Activated CD4-positive, alpha-beta T cell treated with anti-CD3 and anti-CD28 coated beads for 24 hours (primary cell): ENCODE measurements at places on chromosomes 11 and 22.

- no peak for DNase-seq
Measured at GRCh38 chr11:29682856-29683255, 334.0 kb downstream of the KCNA4 start.

DNA sequence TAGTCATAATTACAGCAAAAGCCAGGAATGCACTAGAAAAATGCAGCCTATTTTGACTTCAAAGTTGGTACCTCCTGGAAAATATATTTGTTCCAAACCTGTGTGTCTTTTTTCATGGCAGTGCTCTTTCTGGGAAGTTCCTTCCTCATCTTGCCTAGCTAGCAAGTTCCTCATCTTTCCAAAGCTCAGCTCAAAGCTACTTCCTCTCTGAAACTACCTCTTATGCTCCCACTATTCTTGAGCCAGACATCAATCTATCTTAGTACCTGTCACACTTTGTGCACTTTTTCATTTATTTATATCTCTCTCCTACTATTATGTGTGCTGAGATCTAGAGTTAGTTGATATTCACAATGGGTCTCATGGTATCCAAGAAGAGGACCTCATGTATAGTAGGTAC is 191.6 kb upstream of the CCDC90B start:
- DNase-seq = no peak

GRCh38 chr11:36436064-36436463 is 74.0 kb downstream of the TRAF6 start:
- no peak for DNase-seq

GRCh38 chr22:33923660-33924246 is 3.5 kb upstream of the LARGE1 start:
- no peak for DNase-seq

GRCh38 chr22:30185129-30185528 is 61.4 kb downstream of the LIF start:
- no peak for DNase-seq

- DNase-seq = no peak
Measured at GRCh38 chr11:31761636-31762035, 49.5 kb downstream of the PAX6 start.

DNA sequence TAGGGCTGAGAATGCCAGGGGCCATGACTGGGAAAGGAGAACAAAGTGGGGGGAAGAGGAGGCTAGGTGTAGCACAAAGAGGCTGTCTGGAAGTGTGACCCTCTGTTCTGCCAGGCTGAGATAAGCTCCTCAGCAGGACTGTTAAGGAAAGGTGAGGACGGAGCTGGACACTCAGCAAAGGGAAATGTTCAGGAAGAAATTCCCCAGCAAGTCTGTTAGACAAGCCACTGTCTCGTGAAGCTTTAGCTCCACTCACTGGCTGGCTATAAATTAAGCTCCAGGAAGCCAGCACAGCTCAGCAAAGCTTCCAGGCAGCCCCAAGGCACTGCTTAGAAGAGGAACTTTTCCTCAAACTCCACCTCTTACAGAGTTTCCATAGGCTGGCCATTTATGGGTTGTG is 181.2 kb upstream of the API5 start:
- no peak for DNase-seq

GRCh38 chr11:119337581-119338317 is 2.9 kb downstream of the C1QTNF5 start:
- no peak for DNase-seq

- DNase-seq = no peak
Measured at GRCh38 chr22:21077884-21078508, 32.2 kb downstream of the LRRC74B start.

DNA sequence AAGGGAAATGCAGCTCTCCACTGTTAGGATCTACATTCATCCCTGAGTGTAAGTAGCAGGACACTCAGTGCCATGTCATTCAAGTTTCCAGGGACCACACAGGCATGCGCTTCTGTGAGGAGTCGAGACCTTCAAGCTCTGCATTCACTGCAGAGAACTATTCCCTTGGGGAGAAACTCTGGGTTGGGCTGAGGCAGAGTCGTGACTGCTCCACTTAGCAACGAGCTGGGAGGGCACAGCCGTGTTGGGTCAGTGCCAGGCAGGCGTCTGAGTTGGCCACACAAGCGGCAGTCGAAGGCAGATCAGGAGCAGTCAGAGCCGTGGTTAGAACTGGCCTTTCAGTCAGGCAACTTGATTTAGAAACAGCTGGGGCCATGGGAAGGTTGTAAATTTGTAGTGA is 14.7 kb downstream of the MPEG1 start:
- no peak for DNase-seq

DNA sequence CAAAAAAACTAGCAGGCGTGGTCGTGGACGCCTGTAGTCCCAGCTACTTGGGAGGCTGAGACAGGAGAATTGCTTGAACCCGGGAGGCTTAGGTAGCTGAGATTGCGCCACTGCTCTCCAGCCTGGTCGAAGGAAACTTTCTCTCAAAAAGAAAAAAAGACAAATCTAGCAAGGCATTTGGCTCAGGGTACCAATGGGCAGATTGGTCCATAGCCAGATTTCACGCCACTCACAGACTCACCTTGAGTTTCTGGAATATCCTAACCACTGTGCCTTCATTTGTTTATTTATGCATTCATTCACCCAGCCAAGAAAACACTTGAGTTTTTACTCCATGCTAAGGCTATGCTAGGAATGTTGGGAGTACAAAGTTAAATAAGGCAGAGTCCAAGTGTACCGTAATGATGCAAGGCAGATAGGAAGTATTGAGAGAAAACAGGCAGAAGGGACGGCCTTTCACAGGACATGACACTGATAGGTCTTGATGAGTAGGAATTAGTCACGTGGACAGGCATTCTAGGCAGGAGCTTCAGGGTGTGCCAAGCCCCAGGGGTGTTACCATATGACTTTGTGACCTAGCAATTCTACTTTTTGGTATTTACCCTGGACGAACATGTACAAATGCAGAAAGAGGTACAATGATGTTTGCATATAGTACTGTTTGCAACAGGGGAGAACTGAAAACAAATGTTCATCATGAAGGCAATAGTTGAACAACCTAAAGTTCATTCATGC is 3.0 kb upstream of the PACSIN3 start:
- no peak for DNase-seq

DNA sequence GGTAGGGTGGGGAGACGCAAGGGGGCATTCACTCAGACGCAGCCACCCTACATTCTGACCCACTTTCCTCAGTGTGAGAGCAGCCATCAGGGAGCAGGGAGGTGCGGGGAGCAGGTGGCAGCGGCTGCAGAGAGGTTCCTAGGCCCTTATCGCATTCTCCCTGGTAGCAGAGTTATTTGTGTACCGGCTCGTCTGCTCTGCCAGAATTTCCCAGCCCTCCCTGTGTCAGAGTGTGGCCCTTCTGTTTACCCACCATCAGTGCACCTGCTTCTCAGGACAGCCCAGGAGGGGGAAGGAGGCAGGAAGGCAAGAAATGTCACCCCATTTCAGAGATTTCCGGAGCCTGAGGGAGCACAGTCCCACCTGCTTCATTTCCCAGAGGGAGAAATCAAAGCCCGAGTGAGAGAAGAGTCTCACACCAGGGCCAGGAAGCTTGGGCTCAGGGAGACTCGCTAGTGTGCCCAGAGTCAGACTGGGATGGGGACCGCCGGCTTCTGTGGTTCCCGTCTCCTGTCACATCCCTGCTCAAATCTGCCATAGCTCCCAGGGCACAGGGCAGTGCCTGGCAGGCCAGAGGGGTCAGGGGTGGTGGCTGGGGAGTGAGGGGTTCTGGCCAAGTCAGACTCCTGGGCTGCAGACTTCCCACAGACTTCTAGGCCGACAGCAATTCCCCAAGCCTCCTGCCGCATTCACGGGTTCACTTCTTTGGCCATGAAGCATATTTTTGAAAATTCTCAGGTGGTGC is 49.7 kb downstream of the ARRB1 start:
- DNase-seq = no peak

GRCh38 chr22:30598986-30599385 is 7.3 kb upstream of the PES1 start:
- no peak for DNase-seq

GRCh38 chr22:42983470-42983869 is 31.5 kb downstream of the PACSIN2 start:
- DNase-seq = no peak

GRCh38 chr11:45394294-45395085 is 108.3 kb upstream of the SYT13 start:
- no peak for DNase-seq

GRCh38 chr11:121241343-121242211 is 51.0 kb upstream of the SC5D start:
- no peak for DNase-seq

- no peak for DNase-seq
Measured at GRCh38 chr11:120996973-120997372, 26.9 kb upstream of the TBCEL start.

- DNase-seq = no peak
Measured at GRCh38 chr11:24253237-24253760, 243.6 kb upstream of the LUZP2 start.

DNA sequence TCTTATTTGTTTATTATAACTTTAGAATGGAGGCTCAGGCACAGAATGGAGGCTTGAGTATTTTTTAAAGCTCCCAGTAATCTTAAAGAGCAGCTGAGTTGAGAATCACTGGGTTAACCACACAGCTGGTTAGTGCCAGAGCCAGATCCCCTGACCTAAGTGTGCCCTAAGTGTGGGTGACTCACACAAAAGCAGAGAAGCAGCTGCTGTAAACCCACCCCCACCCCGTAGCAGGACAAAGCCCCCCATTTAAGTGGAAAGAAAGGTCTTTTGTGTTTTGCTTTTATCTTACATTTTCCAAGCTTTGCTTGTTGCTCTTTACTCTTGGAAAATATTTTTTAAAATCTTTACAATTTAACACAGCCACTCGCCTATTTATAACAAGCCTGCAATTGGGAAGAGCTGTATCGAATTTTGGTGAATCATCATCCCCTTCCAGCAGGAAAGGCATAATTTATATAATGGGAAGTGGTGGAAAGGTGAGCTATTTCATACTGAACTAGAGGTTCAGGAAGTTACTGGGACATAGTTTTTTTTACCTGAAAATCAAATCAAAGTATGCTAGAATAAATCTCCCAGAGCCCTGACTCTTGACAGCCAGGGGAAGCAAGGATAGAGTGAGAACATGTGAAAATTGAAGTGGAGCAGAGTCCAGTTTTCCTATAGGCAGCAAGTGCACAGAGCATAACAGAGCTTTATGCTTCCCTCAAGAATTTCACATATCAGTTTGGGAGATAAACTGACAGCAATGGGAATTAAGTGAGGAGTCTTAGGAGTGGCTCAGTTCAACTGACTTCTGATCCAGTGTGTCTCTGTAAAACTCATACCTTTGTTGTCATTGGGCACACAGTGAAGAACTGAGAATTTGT is 405.7 kb downstream of the AASDHPPT start:
- DNase-seq = no peak

GRCh38 chr11:32574421-32574820 is 9.2 kb upstream of the EIF3M start:
- DNase-seq = no peak

DNA sequence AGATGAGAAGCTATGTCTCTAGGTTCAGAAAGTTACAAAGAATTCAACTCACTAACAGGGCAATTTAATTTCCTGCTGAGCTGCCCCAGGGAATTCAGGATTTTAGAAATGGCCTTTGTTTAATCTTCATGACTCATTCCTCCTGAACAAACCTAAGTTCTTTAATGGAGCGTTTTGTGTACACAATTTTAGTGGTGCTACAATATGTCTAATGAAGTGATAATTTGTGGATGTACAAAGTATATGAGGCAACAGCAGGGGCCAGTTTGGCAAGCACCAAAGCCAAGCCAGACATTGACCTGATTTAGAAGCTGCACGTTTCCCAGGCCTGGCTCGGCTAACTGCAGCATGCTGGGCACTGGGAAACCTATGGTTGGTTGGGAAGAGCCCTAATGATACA is 34.4 kb upstream of the HEPHL1 start:
- DNase-seq = no peak

GRCh38 chr22:19094393-19094997 is 27.7 kb downstream of the DGCR2 start:
- DNase-seq = no peak

DNA sequence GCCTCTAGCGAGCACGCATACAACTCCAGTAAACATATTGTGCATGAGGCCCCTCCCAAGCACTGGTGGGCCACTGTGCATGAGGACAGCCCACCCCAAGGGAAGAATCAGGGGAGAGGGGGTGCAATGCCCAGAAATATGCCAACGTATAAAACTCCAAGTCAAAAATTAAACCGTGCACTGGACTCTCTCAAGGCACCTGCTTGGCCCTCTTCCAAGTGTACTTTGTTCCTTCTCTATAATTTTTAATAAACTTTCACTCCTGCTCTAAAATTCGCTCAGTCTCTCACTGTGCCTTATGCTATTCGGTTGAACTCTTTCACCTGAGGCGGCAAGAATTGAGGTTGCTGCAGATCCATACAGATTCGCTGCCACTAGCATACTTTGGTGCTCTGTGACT is 465.3 kb upstream of the TENM4 start:
- no peak for DNase-seq

DNA sequence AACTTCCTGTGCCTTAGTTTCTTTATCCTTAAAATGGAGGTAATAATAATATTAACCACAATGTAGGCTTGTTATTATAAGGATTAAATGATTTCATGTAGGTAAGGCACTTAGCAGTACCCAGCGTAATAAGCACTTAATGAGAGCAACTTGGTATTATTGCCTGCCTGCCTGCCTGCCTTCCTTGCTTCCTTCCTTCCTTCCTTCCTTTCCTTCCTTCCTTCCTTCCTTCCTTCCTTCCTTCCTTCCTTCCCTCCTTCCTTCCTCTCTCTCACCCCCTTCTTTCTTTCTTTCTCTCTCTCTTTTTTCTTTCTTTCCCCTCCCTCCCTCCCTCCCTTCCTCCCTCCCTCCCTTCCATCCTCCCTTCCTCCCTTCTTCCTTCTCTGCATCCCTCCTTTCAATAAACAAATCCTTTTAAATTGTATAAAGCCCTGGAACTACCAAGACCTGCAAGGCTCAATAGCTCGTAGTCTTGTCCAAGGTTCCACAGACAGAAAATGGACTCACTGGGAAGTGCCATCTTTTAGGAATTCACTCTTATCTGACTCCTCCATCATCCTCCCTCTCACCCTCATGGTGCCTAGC is 20.7 kb upstream of the TIMP3 start:
- no peak for DNase-seq

DNA sequence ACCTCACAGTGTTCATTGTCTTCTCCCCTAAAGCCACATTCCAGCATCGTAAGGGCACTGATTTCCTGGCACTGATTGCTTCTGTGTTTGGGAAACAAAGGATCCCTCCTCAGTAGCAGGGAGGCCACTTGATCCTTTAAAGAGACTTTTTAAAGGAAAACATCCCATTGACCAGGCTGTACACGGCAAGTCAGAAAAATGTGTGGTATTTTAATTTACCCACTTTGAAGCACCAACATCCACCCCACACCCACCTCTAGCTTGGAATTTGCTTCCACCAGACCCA is 364.9 kb downstream of the SHANK2 start:
- DNase-seq = no peak

- no peak for DNase-seq
Measured at GRCh38 chr11:31974366-31975136, 116.3 kb upstream of the RCN1 start.

GRCh38 chr22:29230972-29231875 is 25.5 kb downstream of the EMID1 start:
- DNase-seq = no peak

GRCh38 chr11:2379466-2380174 is 2.5 kb downstream of the CD81 start:
- no peak for DNase-seq

- peak; percentile 85 for DNase-seq
Measured at GRCh38 chr11:63023841-63024648, 8.4 kb upstream of the SLC22A8 start.
